ENCODE measurements at places on chromosomes 3 and 15. TPM values are rescaled to one million over a fixed set of nuclear protein-coding genes. Genes with fewer than 3 reads are reported as not detected.

DNA sequence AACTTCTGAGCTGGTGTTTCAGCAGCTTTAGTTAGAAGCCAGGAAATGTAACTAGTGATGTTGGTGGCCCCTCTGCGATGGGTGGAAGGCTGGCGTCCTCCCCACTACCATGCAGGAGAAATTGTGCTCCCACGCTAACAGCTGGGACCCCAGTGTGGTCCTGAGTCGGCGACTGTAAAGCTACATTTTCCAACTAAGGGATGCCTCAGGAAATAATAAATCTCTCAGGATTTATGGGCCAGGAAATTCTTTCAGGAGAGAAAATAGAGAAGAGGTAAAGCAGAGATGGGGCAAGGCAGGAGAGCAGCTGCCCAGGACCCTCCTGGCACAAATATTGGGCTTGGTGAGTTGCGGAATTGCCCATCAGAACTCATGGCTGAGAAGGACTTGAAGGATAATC, 186.9 kb downstream of the OPA1 start:
- no peaks in the 10 kb centered on the region for H3K4me1 ChIP-seq
- no peak for DNase-seq
- no peak overlapping the region for H3K27ac ChIP-seq
- H3K27me3 ChIP-seq: no peaks in the 10 kb centered on the region
- no peaks in the 10 kb centered on the region for H3K36me3 ChIP-seq

DNA sequence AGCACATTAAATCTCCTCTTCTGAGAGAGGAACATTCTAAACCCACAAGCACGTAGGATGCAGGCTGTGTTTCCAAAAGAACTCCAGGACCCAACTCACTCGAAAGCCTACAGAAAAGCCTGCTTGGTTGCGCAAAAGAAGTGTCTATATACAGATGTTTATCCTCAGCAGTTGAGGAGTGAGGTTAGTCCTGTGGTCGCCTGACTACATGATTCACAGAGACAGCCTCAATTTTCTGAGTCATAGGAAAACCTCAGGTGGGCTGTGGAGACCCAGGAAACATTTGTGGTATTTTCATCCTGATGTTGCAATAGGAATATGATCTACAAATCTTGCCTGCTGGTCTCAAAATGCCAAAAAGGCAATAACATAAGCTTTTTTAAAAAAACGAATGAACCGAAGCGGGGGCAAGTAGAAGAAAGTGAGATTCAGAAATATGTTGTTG, 183.8 kb upstream of the THRB start:
- no peaks in the 10 kb centered on the region for H3K27me3 ChIP-seq
- H3K27ac ChIP-seq: no peak overlapping the region
- no peaks in the 10 kb centered on the region for H3K4me1 ChIP-seq
- peak overlapping the region; percentile 45 for H3K4me3 ChIP-seq

Gene FBXO45
- 2.0 TPM for total RNA-seq

DNA sequence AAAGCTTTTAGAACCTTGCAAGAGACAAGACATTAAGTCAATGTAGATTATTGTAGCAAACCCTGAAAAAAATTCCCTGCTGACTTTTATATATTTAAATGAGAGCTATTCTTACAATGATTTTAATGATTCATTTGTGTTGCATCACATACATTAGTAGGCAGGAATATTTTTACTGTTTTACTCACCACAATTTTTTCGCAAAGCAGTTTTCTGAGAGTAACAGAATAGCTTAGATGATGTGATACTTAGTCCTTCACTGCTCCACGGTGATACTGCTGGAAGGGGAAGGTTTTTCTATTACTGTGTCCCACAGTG, 43.9 kb upstream of the CLRN1 start:
- no peak overlapping the region for H3K27ac ChIP-seq
- no peaks in the 10 kb centered on the region for H3K4me1 ChIP-seq
- H3K4me3 ChIP-seq: no peak overlapping the region
- no peak for DNase-seq
- H3K27me3 ChIP-seq: no peaks in the 10 kb centered on the region

Gene LIPH
- 4.5 TPM for total RNA-seq

DNA sequence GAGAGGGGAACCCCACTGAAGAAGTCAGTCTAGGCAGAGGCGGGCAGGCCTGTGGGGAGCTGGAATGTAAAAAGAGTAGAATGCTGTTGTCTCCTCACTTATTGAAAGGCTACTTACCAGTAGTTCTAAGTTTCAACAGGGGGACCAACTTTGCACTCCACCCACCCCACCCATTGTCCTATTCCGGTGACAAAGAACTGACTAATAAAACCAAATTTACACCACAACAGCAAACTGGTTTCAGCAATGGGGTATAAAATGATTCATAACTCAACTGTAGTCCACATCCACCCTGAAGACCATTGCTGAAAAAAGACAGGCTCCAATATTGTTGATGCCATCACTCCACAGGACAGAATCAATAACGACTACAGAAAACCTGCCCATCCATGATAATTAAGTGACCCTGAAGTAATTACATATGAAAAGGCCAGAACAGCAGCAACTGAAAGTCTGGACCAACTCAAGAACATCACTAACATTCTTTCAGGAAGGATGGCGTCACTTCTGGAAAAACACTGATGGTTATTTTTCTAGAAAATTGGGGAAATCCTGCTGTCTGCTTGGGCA, 80.2 kb downstream of the ABI3BP start:
- no peaks in the 10 kb centered on the region for H3K36me3 ChIP-seq
- no peaks in the 10 kb centered on the region for H3K27me3 ChIP-seq
- no peak overlapping the region for H3K27ac ChIP-seq
- H3K4me3 ChIP-seq: no peak overlapping the region

DNA sequence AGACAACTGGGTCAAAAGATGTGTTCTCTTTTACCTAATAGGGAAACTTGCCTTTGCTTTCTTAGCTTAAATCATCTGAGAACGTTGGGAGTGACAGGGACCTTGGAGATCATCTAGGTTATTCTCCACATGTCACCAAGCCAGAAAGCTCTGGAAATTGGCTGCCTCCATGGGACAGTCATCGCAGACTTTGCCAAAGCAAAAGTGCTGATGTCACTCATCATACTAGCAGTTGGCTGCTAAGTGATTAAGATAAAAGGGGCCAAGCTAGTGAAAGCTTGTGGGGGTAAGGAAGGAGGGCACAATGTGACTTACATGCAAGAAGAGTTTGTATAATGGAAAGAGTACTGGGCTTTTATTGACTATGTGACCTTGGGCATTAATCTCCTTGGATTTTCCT, 198.0 kb upstream of the PFN2 start:
- H3K4me1 ChIP-seq: peaks cover 10% of the 10 kb centered on the region
- H3K4me3 ChIP-seq: no peak overlapping the region
- H3K27me3 ChIP-seq: no peaks in the 10 kb centered on the region

DNA sequence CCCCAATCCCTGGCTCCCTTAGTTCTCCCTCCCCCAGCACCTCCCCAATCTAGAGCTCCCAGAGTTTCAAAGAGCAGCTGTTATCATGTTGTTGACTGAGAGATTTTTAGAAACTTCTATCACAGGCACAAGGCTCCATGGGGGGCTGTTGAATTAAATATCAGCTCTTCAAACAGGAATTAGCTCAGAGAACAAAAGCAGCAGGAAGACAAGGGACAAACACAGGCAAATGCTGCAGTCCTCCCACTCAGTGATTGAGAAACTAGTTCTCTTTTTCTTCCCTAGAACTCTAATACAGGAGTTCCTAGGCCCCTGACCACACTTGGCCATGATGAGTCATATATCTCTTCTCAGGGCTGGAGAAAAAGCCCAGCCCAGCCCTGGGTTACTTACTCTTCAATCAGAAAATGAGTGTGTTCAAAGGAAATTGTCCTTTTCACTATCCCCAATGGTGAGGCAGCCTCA, 262.1 kb downstream of the IGSF11 start:
- no peaks in the 10 kb centered on the region for H3K36me3 ChIP-seq
- H3K27ac ChIP-seq: no peak overlapping the region
- no peak for DNase-seq
- no peaks in the 10 kb centered on the region for H3K4me1 ChIP-seq
- no peak overlapping the region for H3K4me3 ChIP-seq

All from thoracic aorta (tissue), 2 donors.